Renal cortical epithelial cell (primary cell): ENCODE measurements at places on chromosomes 4 and X.

DNA sequence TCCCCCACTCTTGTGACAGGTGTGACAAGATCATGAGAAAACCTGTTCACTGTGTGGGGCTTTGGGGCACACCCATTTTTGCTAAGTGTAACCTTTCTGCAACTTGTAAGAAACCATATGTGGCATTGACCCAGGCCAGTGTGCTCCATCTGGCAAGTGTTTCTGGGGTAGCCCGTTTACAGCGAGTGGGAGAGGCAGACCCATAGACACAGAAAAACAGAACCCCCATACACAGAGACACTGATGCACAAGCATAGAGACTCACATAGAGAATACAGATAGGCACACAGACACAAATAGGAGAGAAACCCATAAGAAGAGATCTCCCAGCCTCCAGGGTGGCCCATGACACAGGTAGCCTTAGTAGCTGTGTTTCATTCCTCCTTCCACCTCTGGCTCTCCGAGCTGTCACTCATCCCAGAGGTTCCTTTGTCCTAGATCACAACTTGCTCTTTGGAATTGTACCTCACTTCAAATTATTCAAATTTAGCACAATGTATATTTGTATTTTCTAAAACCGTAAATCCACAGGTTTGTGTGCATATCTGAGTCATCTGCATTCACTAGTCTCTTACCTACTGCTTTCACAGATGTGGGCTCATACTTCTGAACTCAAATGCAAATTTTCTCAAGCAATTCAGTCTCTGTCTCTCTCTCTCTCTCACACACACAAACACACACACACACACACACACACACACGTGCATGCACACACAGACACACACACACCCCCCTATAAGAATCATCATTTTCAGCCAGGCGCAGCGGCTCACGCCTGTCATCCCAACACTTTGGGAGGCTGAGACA is 114.4 kb downstream of the SH3KBP1 start:
- DNase-seq, result no peak

GRCh38 chr4:85637778-85638177 is 162.8 kb downstream of the ARHGAP24 start:
- DNase-seq, result no peak

DNA sequence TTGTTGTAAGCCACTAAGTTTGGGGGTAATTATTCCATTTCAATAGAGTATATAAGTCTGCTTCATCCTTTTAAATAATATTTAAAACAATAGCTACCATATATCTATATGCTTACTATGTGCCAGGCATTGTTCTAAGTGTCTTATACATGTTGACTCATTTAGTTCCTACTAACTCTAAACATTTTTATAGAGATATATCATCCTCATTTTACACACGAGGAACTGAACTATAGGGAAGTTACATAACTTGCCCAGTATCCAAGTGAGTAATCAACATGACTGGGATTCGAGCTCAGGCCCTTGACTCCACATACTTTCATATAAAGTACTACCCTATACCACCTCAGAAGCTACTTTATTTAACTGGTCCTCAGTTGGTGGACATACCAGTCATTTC is 175.3 kb upstream of the RAI2 start:
- no peak for DNase-seq

- no peak for DNase-seq
Observed at GRCh38 chr4:188053302-188053701, 56.1 kb downstream of the TRIML2 start.

DNA sequence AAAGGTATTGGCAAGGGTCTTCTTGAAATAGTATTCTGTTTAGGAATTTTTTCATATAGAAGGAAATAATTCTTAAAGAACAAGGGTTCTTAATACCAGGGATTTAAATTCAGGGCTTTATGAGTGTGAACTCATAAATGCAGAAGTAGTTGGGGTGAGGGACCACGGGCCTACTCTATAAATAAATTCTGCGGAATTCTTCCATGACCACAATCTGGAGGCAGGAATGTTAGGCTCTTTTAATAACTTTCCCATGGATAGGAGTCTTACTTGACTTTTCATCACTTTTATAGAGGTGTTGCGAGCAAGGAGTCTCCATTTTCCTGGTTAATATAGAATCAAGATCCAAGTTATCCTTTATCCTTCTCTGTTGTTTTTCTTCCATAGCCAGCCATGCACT is 76.7 kb upstream of the SLC4A4 start:
- no peak for DNase-seq

DNA sequence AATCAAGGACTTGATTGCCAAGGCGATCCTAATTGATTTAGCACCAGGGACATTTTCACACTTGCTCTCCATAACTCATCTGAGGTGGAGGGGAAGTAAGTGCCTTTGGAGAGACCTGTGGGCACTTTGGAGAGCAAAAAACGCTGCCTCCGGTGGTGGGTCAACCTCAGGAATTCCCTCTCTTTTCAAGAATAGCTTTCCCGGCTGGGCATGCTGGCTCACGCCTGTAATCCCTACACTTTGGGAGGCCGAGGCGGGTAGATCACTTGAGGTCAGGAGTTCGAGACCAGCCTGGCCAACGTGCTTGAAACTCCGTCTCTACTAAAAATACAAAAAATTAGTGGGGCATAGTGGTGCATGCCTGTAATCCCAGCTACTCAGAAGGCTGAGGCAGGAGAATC is 49.2 kb downstream of the PRPS1 start:
- DNase-seq, result peak; percentile 76

GRCh38 chr4:4559596-4559995 is 17.7 kb upstream of the STX18 start:
- no peak for DNase-seq

- no peak for DNase-seq
Observed at GRCh38 chrX:49949961-49950360, 27.6 kb downstream of the CLCN5 start.

DNA sequence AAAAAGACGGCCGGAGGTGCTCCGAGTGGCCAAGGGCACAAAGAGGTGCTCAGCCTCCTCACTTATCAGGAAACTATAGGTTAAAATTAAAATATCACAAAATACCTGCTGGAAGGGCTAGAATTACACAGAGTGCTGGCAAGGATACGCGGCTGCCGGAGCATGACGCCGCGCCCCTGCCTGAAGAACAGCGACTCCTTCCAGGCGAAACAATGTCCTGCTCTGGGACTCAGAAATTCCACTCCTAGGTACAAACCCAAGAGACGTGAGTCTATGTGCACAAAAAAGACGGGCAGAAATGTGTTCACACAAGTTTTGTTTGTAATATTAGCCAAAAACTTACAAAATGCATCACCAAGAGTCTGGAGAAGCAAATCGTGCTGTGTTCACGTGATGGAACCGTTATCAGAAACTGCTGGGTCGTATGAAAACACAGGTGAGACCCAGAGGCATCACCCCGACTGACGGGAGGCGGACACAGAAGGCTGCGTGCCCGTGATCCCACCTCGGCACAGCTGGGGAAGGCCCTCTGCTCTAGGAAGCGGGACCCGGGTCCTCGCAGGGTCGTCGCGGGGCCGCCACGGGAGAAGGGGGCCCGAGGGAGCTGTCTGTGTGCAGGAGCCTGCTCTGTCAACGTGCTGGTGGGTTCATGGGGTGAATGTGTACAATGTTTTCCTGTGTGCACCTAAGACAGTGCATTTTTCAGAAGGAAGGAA is 27.6 kb downstream of the CTBP1 start:
- DNase-seq, result no peak

GRCh38 chr4:155666344-155667221 is at the start of gene GUCY1A1:
GUCY1A1 (plus strand) TSS chr4:155666848; CDS start chr4:155696868, 30,020 bp downstream.
- DNase-seq, result peak; percentile 20

DNA sequence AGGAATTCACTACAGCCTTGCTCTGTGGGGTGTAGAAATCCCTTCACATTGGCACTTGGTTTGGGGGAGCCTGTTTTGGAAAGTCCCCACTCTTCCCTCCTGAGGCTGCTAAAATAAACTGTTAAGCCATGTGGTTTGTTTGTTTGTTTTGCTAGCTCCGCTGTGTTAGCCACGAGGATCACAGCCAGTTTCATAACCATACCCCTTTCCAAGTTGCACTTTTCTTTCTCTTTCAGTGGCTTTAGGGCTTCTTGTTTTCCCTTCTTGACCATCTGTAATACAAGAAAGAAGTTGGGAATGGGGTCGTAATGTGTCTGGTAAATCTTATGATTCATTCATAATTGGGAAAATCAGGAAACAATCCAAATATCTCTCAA is 24.8 kb upstream of the UXT start:
- no peak for DNase-seq

GRCh38 chr4:74473155-74473811 is 28.3 kb downstream of the AREG start:
- peak; percentile 94 for DNase-seq

- DNase-seq, result peak; percentile 31
Observed at GRCh38 chr4:8108261-8108660, 50.4 kb downstream of the ABLIM2 start.

DNA sequence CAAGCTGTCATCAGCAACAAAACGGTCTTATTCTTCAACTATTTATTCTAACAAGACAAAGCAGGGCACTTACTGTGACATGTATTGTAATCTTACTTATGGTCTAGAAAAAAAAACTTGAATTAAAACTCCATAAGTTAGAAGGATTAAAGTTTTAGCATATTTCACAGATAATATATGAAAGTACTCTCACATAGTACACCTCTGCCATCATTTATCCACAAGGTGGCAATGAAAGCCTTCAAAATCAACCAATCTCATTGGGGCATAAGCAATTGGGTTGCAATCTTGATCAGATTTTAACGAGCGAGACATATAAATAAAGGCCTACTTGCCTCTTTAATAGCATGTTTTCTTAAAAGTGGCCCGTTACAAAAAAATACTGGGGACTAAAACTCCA is 1382.9 kb downstream of the FAM133A start:
- DNase-seq, result no peak

DNA sequence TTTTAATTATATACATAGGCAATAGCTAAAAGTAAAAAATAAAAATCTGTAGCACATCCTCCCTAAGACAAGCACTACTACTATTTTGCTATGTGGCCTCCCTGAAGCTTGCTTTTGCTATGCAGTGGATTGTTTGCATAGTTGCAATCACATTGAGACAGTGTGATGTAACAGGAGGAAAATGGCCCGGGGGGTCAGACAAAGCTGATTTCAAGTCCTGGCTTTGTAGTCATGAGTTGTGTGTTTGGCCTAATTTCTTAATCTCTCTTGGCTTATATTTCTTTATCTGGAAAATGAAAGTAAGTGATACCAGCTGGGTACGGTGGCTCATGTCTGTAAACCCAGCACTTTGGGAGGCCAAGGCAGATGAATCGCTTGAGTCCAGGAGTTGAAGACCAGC is 166.6 kb downstream of the LHFPL1 start:
- no peak for DNase-seq

DNA sequence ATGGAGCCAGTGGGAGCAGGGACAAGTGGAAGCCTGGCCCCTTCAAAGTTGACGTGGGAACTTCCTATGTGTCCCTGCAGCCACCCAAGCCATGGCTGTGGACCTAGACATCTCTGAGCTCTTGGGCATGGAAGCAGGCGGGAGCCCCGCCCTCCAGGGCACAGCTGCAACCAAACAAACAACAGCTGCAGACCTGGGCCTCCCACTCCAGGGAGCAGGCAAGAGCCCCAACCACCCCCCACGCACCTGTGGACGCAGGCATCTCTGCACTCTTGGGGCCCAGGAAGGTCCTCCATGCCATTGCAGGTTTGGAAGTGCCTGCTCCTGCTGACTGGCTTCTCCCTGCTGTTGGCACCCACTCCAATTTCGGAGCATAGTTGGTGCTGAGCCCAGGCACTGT is 118.6 kb downstream of the ZMAT1 start:
- DNase-seq, result no peak

DNA sequence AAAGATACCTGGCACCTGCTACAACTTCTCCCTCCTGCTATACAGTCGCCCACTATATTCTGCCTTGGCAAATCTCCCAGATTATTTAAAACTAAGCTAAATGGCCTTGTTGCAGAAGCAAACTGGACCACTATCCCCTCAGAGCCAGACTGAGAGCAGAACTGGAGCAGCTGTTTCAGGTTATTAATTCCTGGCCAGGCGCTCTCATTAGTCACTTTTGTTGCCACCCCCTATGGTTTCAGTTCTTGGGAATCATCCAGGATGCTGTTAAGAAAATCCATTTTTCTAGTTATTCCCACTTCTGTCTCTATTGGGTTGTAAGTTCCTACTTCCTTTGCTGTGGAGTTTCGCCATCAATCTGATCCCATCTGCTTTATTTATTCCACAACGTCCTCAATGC is 30.1 kb downstream of the ADGRA3 start:
- DNase-seq, result peak; percentile 40

DNA sequence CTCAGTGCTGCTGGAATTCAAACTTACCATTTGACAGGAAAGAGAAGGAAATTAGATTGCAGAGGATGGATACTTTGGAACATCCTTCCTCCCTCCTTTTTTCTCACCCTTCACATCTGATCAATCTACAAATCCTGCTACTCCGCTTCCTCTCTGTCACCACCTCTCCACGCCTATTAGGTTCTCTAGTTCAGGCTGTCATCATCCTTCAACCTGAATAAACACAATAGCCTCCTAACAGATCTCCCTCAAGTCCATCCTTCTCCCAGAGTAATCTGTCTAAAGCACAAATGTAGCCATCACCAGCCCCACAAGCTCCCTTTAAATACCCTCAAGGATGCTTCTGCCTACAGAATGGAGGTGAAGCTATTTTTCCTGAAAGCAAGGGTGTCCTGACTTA is 20.0 kb upstream of the SLAIN2 start:
- no peak for DNase-seq

DNA sequence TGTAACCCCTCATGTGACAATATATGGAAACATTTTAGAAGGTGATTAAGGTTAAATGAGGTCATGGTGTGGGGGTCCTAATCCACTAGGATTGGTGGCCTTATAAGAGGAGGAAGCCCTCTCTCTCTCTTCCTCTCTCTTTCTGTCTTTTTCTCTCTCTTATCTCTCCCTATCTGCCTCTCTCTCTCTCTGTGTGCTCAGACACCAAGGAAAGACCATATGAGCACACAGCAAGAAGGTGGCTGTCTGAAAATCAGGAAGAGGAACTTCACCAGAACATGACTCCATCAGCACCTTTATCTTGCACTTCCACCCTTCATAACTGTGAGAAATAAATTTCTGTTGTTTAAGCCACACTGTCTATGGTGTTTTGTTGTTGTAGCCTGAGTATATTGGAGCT is 1472.2 kb downstream of the PCDH7 start:
- no peak for DNase-seq

DNA sequence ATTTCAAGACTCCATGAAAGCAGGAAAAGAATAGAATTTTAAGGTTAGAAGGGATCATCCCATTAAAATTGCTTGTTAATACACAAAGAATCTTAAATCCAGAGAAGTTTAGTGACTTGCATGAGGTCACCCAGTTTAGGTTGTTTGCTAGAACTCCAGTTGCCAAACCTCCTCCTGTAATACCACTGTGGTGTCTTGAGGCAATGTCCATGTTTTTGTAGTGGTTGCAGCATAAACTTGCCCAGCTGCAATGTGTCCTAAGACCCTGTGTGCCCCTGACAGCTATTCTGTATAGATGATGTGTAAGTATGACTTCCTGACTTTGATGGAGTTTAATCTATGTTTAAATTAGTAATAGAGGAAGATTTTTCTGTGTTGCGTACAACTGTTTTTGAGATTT is 6.3 kb downstream of the SFRP2 start:
- DNase-seq, result no peak
